Activated T-helper 9 cell treated with anti-CD3 and anti-CD28 coated beads, Interleukin-2, amount 50 U/mL, for 16 hours (primary cell): ENCODE measurements at places on chromosomes 16 and 17.

DNA sequence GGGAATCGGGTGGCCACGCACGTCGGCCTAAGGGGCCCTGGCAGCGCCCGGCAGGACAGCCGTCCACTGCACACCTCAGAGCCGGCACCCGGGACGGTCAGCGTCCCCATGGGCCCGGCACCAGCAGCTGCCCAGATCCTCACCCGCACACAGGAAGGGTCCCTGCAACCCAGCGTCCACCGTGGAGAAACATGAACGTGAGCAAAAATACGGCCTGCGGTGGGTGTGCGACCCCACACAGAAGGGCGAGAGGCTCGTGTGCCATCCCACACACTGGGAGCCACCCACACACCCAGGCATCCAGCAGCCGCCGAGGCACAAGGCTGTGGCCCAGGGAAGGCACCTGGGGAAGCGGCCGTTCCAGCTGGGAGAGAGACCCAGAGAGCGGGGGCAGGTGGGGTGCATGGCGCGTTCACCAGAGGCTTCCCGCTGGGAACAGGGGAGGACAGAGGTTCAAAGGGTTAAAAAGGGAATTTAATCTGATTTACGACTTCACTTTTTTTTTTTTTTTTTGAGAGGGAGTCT lies 6.4 kb downstream of the PIEZO1 start:
- DNase-seq = no peak

GRCh38 chr17:66724581-66725341 lies 110.2 kb upstream of the CACNG5 start:
- DNase-seq = no peak

GRCh38 chr17:35936063-35936462 lies 5.5 kb upstream of the RDM1 start:
- no peak for DNase-seq

DNA sequence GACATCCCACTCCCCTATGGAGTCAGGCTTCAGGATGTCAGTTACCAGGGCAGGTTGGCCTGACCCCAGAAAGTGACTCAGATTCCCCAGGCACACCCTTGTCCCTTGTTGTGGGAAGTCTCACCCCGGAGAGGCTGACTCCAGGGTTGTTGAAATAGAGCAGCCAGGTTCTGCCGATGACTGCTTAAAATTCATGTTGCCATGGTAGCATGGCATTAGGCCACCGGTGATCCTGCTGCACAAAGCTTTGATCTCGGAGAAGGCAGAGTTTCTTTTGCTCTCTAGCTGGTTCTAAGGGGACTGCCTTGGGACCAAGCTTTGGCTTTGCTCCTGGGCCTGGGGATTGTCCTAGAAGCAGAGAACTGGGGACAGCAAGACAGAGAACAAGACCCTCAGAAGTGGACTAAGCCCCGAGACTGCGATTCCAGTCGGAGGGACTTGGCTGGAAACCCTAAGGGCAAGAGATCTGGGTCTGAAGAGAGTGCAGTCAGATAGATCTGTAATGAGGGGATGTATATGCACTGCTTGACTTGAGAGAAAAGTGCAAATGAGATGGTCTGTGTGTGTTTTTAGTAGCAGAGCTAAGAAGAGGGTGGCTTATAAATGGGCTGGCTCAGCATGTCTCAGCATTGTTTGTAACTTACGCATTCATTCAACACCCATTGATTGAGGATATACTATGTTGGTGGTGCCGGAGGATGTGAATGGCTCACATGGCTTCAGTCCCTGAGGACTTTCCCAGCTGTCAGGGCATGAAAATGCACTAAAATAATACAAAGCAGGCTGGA lies 106.9 kb downstream of the RGS9 start:
- DNase-seq = no peak

GRCh38 chr17:27862004-27862403 lies 31.2 kb downstream of the LYRM9 start:
- DNase-seq = no peak

DNA sequence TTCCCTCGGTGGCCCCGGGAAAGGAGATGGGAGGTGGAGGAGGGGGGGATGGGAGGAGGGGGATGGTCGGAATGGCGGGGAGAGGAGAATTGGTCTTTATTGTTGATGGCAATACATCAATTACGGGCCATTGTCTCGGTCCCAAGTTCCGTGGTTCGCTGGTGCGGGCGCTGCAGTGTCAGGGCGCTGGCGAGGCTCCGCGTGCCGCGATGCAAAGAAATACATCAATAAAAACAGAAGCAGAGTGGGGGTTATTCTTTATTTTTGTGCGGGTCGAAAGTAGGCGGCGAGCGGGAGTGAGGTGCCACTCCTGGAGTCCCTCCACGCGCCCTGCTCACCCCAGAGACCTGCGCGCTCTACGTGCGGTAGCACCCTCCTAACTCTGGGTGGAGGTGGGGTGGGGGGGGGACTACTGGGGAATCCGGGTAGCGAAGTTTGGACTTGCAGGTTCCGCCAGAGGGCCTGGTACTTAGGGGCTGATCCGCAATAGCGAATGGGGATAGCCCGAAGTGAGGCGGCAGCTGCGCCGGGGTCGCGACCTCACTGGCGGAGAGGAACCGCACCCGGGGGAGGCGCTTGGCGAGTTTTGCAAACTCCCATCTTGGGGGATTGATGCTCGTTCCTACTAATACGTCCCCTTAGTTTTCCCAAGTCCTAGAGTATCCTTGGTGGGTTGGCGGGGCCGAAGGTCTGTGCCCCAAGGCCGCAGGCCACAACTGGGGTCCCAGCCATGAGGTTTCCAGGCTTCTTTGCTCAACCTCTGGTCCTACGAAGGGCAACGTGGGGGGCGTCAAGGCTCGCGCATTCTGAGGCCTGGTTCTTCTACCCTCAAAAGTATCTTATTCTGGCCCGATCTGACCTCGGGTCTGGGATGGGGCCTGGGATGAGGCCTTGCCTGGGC lies 3.5 kb upstream of the SALL1 start:
- DNase-seq = no peak

DNA sequence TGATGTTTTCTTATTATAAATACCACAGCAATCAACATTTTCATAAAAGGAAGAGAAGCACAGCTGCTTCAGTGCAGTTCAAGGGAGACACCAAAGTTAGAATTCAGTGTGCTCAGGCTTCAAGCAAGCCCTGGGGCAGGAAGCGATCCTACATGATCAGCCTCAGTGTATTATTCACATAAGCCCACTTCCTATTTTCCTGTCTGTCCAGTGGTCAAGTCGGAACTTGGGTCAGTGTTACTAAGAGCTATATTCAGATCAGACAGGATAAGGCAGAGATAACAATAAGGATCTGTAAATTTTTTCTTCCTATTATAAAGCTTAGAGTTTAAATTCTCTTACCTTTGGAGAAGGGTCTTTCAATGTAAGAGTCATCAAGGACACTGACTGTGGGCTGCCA lies 12.9 kb downstream of the HEATR6 start:
- no peak for DNase-seq

GRCh38 chr16:35713762-35714650 lies 2254.6 kb downstream of the TP53TG3F start:
- DNase-seq = no peak

DNA sequence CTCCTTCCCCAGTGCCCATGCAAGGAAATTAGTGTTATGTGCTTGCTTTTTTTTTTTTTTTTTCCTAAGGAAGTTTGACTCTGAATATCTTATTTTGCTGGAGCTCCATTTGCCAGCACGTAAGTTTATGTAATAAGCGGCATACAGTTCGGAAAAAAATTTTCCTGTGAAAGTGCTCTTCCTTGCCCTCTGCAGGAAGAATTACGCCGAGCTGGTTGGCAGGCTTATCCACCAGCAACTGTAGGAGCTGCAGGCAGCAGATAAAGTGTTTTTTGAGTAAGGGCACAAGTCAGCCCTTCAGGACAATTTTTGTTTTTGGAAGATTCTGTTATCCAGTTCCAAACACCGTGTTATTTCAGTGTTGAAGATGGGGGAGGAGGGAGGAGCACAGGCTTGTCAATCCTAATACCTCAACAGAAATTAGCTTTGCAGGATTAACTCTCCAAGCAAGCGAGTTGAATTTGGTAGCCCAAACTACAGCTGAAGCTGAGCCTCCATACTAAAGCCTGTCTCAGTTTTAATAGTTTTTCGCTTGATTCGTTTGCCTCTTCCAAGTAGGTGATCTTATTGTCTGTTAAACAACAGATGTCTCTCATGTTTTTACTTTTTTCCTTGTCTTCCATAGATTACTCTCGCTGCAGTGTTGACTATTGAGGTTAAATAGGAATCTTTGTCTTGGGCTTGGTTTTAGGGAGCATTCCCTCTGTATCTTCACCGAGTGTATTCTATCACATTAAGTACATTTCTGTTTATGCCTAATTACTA lies 1.1 kb downstream of the SPECC1 start:
- no peak for DNase-seq

GRCh38 chr16:67731071-67731752 lies 12.1 kb upstream of the GFOD2 start:
- DNase-seq = no peak

- no peak for DNase-seq
These were observed 185.5 kb upstream of the NLRP1 start for GRCh38 chr17:5769593-5770354.

DNA sequence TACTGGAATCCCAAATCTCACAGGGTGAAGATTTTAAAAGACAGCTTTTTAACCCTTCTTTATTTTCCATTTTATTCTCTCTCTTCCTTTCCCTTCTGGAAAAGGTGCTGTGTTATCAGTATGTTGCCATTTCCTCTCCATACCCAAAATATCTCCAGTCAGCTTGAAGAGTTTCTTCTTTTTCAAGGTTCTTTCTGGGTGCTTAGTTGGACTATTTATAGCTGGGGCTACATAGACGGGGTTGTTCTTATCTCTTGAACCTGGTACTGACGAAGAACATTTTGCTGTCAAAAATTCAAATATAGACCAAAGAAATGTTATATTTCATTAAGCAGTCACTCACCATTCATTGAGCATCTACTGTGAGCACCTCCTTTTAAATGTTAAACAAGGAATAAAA lies 48.6 kb downstream of the IST1 start:
- DNase-seq = no peak

- DNase-seq = no peak
These were observed 61.7 kb downstream of the DNAH17 start for GRCh38 chr17:78515480-78515879.

DNA sequence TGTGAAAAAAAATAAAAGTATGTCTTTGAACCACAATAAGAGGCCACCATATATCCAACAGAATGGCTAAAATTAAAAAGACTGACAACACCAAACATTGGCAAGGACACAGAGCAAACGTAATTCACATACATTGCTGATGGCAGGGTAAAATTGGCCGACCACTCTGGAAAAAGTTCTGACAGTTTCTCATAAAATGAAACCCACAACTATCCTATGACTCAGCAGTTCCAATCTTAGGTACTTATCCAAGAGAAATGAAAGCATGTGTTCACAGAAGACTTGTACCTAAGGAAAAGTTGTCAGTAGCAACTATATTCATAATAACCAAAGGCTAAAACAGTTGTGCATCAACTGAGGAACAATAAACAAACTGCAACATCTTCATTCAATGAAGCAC lies 357.3 kb upstream of the XYLT1 start:
- no peak for DNase-seq
